ENCODE measurements at places on chromosomes 16 and 17.

DNA sequence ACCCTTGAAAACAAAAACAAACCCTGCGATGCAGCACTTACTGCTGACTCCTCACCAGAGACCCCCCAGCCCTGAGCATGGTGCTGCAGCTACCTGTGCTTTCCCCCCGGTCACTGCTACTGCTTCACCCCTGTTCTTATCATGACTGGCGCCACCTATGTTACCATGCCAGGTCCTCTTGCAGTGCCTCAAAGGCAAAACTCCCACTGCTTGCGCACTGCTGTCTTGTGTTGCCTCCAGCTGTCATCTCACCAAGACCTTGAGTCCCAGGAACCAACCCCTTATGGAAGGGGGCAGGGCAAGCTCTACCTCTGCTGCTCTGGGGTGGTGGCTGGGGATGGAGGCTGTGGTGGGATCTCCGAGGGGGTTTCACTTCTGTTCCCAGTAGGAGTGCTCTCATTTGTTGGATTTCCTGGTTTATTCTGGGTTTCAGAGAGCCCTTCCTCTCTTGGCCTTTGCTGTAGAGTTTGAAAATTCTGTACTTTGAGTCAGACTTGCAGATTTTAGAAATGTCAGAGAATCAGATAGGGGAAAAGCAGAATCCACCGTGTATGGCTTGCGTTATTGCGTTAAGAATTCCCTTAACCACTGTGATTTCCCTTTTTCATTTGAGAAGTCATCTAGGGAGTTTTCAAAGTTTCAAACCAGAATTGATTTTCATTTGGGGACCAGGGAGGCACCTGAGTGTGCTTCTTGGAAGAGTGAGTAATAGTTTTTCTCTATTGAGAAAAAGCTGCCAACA lies 96.6 kb downstream of the SPECC1 start:
- DNase-seq: no peak

GRCh38 chr16:82864332-82865040 lies 237.7 kb downstream of the CDH13 start:
- no peak for DNase-seq

DNA sequence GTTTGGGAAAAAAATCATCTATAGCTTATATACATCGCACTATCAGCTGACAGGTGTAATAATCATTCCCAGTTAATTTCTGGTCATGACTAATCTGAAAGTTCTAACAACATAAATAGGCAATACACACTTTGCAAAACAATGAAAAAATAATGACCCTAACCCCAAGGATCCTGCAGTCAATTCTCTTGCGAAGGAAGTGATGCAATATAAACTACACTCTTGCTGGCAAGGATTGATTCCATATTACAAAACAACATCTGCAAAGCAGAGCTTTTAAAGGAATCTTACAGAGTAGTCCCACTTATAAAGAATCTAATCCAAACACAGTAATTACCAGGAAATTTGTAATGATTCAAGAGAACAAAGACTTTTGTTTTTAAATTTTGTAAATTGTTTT lies 73.4 kb downstream of the MYO1D start:
- DNase-seq: no peak

GRCh38 chr16:66604376-66605176 lies at the start of gene CMTM3:
TSS of gene CMTM3 (plus strand) at chr16:66604704. CDS start at chr16:66604806, 102 bp downstream.
- peak; percentile 47 for DNase-seq

Measured in activated T-helper 1 cell treated with anti-CD3 and anti-CD28 coated beads, Interleukin-2, amount 50 U/mL, for 16 hours (primary cell).